ENCODE measurements at places on chromosomes 4 and X.

DNA sequence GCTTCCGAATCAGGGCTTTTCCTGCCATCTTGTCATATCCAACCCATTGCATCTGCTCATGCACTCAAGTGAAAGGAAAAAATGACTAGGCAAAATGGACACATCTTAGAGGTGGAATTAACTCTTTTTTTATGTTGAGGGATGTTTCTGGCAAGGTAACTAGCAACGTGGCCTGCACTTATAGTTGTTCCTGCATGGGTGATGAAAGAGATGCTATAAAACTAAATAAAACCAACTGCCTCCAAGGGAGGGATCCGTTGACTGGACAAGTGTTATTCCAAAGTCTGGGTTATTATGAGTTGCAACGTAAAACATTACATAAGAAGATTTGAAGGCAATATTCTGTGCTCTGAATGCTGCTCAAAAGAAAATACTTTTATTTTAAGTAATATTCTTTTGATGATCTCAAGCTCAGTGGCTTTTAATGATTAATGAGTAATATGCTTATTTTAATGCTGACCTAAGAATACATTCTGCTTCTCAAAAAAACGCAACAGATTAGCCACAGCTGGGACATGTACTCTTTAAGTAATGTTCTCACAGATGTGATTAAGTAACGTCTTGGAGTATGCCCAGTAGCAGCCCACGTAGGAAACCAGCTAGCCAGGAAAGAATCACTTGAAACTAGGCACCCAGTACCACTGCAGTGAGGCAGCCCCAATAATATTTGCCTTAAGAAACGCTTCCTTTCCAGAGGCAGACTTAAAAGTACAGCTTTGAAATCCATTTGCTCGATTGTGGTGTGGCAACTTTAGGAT, 27.4 kb downstream of the KLF3 start:
- DNase-seq = no peak

DNA sequence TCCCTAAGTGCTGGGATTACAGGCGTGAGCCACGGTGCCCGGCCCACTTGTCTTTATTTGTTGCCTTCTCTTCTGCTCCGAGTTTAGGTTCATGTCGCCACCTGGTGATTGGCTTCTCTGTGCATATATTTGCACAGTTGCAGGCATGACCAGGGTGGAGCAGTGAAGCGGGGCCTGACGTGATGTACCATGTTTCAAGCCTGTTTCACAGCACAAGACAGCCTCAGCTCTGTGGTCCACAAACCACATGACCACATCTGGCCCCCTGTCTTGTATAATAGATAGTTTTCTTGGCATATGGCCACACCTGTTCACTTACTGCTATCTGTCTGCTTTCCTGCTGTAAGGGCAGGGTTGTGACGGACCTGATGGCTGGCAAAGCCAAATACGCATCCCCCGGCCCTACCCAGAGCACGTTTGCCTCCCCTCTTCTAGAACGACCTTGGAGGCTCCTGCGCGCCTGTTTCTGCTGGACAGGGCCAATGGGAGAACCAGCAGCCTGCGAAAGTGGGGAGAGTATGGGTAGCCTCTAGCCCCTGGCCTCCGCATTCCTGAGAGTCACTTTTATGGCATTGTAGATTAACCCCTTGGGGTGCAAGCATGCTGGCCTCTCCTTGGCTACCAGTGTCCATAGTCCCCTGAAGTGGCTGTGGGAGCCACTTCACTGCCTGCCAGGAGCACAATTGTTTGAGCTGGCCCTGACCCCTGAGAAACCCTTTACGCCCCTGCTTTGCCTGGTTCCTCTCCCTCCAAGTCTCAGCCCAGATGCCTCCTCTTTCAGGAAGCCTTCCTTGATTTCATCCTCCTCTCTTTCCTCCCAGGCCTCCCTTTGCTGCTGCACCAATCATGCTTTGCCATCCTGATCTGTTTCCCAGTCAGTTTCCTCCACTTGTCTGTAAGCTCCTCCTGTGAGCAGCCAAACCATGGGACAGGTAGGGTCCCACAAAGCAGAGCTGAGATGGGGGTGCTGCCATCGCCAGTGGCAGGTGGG, 6.0 kb upstream of the SH3TC1 start:
- DNase-seq = no peak

GRCh38 chrX:110089656-110090403, 86.9 kb downstream of the TMEM164 start:
- DNase-seq = no peak

GRCh38 chr4:72744103-72744725, 175.2 kb upstream of the ADAMTS3 start:
- DNase-seq = no peak

DNA sequence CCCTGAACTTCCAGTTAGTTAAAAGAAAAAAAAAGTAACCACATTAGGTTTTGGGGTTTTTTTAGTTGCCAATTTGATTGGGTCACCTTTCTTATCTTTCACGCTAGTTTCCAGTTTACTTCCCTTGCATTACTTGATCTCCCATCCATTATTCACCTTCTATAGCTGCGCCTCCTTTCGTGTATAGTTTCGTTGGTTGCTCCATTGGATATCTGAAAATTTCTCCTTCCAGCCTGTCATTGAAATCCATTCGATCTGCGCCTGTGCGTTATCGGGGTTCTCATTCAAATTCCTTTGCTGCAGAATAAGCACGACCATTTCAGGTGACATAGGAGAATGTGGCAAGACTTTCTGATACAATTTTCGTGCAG, 764 bp downstream of the TRAPPC11 start:
- DNase-seq = no peak

GRCh38 chr4:22458098-22458497, 57.8 kb downstream of the ADGRA3 start:
- no peak for DNase-seq

- DNase-seq = no peak
These were observed 102.0 kb downstream of the SYTL5 start for GRCh38 chrX:38108364-38108763.

- peak; percentile 29 for DNase-seq
These were observed 30.8 kb downstream of the HERC3 start for GRCh38 chr4:88623097-88623496.
